ENCODE measurements at places on chromosomes 13 and 19. TPM values are rescaled to one million over a fixed set of nuclear protein-coding genes. Genes with fewer than 3 reads are reported as not detected.

C19orf38 gene
- 2.0 TPM for total RNA-seq

BST2 gene
- total RNA-seq, result 101 TPM

MYH14 gene
- total RNA-seq, result 0.95 TPM

CGB3 gene
- total RNA-seq, result not detected

SIGLEC8 gene
- not detected for total RNA-seq

- no peaks in the 10 kb centered on the region for H3K36me3 ChIP-seq
- no peak for DNase-seq
- no peak overlapping the region for H3K4me3 ChIP-seq
- H3K27ac ChIP-seq, result no peak overlapping the region
- no peaks in the 10 kb centered on the region for H3K27me3 ChIP-seq
- no peaks in the 10 kb centered on the region for H3K4me1 ChIP-seq
These were observed 2723.9 kb downstream of the PCDH9 start for GRCh38 chr13:64506246-64506645.

DNA sequence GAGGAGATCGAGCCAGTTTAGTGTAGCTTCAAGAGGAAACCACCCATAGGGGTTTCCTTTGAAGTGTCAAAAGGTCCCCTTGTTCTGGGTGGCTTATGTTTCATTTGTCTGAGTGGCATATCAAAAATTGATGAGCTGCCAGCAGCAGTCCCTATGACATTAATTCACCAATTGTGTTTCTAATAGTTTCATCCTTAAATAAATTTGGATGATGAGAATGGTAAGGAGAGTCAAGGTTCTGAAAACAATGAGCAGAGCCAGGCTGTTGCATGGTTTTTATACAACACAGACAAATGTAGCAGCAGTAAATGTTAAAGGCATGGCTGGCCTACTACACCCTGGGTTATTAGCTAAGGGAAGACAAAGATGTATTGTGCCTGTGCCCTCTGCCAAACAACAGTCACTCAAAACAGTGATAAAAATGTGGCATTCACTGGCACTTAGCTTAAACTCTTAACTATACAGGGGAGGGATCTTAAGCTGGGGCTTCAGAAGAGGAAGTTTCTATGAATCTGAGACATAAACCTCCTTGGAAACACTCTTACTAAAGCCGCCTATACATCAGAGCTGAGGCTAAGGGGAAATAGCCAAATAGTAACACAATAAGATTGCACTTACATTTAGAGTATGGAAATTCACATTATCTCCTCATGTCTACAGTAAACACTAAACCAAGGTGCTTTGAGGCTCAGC is 200.5 kb downstream of the POU4F1 start:
- no peaks in the 10 kb centered on the region for H3K4me1 ChIP-seq
- H3K27me3 ChIP-seq, result no peaks in the 10 kb centered on the region
- no peaks in the 10 kb centered on the region for H3K36me3 ChIP-seq
- no peak overlapping the region for H3K27ac ChIP-seq
- no peak for DNase-seq

TRPC4 gene
- total RNA-seq, result 11.8 TPM

GRCh38 chr19:46648060-46648960 is 12.3 kb upstream of the GNG8 start:
- peaks cover 23% of the 10 kb centered on the region for H3K4me1 ChIP-seq
- peak overlapping the region; percentile 27 for H3K27ac ChIP-seq
- no peak for DNase-seq
- H3K27me3 ChIP-seq, result no peaks in the 10 kb centered on the region

GRCh38 chr19:3606690-3607289 is at the start of gene TBXA2R:
TSS of gene TBXA2R (minus strand) at chr19:3606875. CDS start at chr19:3600634, 6,241 bp downstream.
- peaks cover 12% of the 10 kb centered on the region for H3K36me3 ChIP-seq
- DNase-seq, result peak; percentile 90
- no peaks in the 10 kb centered on the region for H3K27me3 ChIP-seq
- H3K27ac ChIP-seq, result peak within 1 kb of the TSS; percentile 83
- H3K4me3 ChIP-seq, result peak within 1 kb of the TSS; percentile 57

GRCh38 chr13:47955836-47956235 is 45.2 kb downstream of the SUCLA2 start:
- no peak for DNase-seq
- no peak overlapping the region for H3K27ac ChIP-seq
- H3K27me3 ChIP-seq, result no peaks in the 10 kb centered on the region

GRCh38 chr13:76812206-76812897 is 73.9 kb downstream of the KCTD12 start:
- no peaks in the 10 kb centered on the region for H3K36me3 ChIP-seq
- no peak overlapping the region for H3K4me3 ChIP-seq
- peak; percentile 70 for DNase-seq
- H3K4me1 ChIP-seq, result peaks cover 11% of the 10 kb centered on the region
- no peak overlapping the region for H3K27ac ChIP-seq
- no peaks in the 10 kb centered on the region for H3K27me3 ChIP-seq

HSPB6 gene
- total RNA-seq, result 59.4 TPM

SOX1 gene
- total RNA-seq, result not detected

DNA sequence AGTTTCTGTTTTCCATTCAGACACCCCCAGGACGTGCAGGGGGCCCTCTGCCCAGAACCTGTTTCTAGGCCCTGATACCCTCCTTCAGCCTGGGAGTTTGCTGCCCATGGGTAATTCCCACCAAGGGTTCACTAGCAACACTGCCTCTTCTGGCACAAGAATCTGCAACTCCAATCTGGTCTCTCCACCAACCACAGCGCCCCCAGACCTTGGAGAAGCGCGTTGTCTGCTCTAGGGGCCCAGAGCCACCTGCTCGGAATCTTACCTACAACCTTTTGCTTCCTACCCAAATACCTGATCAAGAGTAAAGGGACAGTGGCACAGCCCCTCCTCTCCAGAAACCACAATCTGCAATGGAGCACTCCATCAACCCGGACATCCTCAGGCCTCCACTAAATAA is 763 bp downstream of the ZNF180 start:
- DNase-seq, result no peak
- peaks cover 13% of the 10 kb centered on the region for H3K4me1 ChIP-seq
- H3K36me3 ChIP-seq, result peaks cover 30% of the 10 kb centered on the region
- peak overlapping the region; percentile 73 for H3K4me3 ChIP-seq
- no peak overlapping the region for H3K27ac ChIP-seq

DNA sequence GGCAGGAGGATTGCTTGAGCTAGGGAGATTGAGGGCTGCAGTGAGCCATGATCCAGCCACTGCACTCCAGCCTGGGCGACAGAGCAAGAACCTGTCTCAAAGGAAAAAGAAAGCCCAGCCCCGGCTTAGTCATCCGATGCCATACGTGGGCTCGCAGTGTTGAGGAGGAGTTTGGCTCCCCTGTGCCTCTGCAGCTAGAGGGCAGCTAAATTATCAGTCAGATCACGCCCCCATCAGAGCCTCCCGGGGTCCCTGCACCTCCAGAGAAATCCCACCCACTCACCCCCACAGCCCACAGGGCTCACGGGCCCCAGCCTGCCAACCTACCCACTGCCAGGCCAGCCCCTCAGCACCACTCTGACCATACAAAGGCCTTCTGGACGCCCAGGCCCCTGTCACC is 27.6 kb downstream of the MAU2 start:
- H3K27me3 ChIP-seq, result no peaks in the 10 kb centered on the region
- no peak overlapping the region for H3K27ac ChIP-seq
- H3K4me1 ChIP-seq, result no peaks in the 10 kb centered on the region
- DNase-seq, result no peak
- no peak overlapping the region for H3K4me3 ChIP-seq

DNA sequence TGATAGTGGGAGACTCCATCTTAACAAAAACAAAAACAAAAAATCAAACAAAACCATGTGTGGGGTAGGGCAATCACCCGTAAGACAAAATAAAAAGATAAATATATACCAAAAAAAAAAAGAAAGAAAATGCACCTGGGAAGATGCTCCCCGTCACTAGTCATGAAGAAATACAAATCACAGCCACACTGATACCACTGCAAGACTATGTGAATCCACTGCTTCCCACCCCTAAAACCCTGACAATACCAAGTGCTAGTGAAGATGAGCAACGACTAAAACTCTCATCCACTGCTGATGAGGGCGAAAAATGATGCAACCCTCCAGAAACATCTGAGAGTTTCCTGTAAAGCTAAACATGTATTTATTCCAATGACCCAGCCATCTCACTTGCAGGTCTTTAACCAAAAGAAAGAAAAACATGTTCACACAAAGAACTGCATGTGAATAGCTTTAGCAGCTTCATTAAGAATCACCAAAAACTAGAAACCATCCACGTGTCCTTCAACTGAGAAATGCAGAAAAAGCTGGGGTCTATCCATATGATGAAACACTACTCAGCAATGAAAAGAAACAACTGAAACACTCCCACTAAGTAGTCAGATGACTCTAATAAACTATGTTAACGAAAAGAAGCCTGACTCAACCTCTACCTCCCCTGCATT is 31.7 kb downstream of the BRD4 start:
- no peak for DNase-seq
- no peaks in the 10 kb centered on the region for H3K36me3 ChIP-seq
- H3K4me3 ChIP-seq, result no peak overlapping the region
- no peak overlapping the region for H3K27ac ChIP-seq

DNA sequence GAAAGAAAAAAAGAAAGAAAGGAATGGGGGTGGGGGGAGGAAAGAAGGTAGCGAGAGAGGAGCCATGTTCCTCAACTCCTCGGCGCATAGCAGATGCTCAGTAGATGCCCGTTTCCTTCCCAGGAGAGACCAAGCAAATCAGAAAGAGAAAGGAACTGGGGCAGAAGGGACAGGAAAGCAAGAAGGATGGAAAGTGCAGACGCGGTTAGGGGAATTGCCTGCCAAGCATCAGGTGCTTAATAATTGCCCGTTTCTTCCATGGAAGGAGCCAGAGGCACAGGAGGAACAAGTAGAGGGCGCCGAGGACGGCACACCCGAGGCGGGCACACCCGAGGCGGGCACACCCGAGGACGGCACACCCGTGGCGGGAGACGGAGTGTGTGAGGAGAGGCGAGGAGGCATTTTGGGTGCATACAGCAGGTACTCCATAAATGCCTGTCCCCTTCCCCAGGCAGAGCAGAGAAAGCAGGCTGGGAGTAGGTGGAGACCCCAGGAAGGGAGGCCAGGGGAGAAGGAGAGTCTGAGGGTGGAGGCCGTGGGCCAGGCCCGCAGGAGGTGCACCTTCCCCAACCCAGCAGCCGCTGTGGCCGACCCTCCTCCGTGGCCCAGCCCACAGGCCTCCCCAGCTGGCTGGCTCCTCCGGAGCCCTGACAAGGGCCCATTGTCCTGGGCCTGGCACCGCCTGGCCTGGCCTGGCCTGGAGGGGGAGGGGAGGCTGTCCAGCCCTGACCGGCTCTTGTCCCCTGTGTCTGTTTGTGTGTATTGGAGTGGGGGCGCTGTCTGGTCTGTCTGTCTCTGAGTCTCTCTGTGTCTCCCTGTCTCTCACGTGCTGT is 14.6 kb downstream of the JOSD2 start:
- H3K36me3 ChIP-seq, result no peaks in the 10 kb centered on the region
- no peaks in the 10 kb centered on the region for H3K4me1 ChIP-seq

DNA sequence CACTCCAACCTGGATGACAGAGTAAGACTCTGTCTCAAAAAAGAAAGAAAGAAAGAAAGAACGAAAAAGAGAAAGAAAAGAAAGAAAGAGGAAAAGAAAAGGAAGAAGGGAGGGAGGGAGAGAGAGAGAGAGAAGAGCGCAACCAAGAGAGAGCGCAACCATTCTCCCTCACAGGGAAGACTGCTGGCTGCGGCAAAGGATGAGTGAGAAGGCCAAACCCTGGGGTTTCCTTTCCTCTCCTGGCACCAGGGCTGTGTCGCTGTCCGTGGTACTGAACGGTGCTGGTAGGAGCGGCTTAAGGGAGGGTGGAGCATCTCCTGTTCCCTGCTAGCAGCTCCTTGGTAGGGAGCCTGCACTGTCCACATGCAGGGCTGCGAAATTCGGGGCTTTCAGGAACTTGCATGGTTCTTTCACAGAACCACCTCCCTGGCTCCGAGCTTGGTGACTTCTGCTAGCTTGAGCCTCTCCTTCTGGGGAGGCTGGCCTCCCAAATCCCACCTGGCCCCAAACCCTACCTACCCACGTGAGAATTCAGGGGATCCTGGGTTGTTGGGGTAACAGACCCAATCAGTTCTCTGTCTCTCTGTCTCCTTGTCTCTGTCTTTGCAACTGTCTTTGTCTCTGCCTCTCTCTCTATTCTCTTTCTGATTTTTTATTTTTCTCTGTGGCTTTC is 51.1 kb upstream of the ZNRF4 start:
- no peaks in the 10 kb centered on the region for H3K4me1 ChIP-seq
- no peak overlapping the region for H3K27ac ChIP-seq
- DNase-seq, result no peak
- H3K27me3 ChIP-seq, result no peaks in the 10 kb centered on the region
- H3K36me3 ChIP-seq, result no peaks in the 10 kb centered on the region

RGL3 gene
- total RNA-seq, result 1.1 TPM

DNA sequence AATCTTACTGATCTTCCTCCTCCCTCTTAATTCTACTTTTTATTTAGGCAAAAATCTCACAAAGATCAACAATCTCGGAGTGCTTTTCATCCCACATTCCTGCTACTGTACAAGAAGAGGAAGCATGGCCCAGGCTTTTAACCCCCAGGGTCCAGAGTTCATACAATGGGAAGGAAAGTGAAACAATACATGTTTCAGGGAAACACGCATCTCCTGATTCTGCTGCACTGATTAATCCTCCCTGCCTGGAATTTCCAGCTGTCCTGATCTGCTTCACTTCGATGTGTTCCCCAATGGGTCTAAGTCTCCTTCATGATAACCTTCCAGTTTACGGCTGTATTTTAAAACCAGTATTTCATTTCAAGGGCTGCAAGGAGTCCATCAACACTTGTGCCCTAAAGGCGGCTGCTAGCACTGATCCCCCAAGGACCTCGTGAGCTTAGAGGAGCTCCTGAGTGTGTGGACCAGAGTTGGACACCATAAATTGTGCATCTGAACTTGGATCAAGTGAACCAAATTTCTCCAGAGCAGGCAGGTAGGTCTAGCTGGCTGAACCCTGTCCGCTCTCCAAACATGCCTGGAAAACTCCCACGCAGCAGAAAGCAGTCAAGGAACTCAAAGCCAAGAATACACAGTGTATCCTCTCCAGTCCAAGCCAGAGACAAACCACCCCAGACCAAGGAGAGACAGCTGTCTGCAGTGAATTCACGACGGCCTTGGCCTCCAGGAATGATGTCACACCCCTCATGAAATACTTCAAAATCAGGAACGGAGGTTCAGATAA is 44.3 kb downstream of the COL4A1 start:
- DNase-seq, result no peak
- peaks cover 90% of the 10 kb centered on the region for H3K4me1 ChIP-seq
- no peaks in the 10 kb centered on the region for H3K27me3 ChIP-seq
- H3K4me3 ChIP-seq, result no peak overlapping the region

DNA sequence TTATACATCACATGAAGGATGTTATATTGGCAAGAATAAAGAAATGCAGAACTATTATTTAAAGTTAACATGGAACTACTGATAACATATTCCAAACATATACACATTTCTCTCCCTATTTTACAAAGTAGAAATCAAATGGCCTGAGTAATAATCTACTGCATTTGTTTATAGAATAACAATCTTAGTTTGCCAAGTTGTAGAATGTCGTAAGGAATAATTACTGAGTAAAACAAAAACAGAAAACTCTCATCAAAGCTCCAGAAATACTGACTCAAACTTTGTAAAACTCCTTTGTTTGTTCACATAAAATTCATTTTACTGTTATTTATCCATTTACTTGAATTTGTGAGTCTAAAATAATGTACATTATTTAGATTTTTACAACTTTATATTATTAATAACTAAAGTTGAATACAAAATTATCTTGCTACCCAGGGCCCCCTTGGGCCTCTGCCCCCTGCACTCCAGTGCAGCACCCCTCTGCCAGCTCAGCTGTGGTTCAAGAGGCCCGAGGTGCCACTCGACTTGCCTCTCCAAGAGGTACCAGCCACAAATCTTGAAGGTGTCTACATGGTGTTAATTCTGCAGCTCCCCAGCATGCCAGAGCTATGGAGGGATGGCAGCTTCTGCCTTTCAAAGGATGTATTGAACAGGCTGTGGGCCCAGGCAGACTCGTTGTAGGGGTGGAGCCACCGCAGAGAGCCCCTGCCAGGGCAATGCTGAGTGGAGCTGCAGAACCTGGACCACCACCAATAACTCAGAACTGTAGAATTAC is 2819.7 kb downstream of the PCDH9 start:
- no peaks in the 10 kb centered on the region for H3K4me1 ChIP-seq
- no peaks in the 10 kb centered on the region for H3K36me3 ChIP-seq
- H3K4me3 ChIP-seq, result no peak overlapping the region
